Dorsolateral prefrontal cortex (tissue), 122 donors: ENCODE measurements at places on chromosomes 7 and 10. TPM values are rescaled to one million over a fixed set of nuclear protein-coding genes. Genes with fewer than 3 reads are reported as not detected.

TDRD1 gene
- total RNA-seq: 0.34 TPM

DIP2C gene
- 57.4 TPM for total RNA-seq

HTRA1 gene
- 354 TPM for total RNA-seq

- no peak for DNase-seq
Measured at GRCh38 chr10:116691635-116692034, 50.7 kb downstream of the HSPA12A start.

- no peak for DNase-seq
Measured at GRCh38 chr10:11822026-11822756, 965 bp upstream of the PROSER2 start.

GRCh38 chr10:102517553-102517952 lies 13.8 kb downstream of the SUFU start:
- DNase-seq: no peak
